ENCODE measurements at places on chromosomes 3 and 15.

GRCh38 chr3:120368172-120368571 is 19.0 kb upstream of the LRRC58 start:
- no peak for DNase-seq

DNA sequence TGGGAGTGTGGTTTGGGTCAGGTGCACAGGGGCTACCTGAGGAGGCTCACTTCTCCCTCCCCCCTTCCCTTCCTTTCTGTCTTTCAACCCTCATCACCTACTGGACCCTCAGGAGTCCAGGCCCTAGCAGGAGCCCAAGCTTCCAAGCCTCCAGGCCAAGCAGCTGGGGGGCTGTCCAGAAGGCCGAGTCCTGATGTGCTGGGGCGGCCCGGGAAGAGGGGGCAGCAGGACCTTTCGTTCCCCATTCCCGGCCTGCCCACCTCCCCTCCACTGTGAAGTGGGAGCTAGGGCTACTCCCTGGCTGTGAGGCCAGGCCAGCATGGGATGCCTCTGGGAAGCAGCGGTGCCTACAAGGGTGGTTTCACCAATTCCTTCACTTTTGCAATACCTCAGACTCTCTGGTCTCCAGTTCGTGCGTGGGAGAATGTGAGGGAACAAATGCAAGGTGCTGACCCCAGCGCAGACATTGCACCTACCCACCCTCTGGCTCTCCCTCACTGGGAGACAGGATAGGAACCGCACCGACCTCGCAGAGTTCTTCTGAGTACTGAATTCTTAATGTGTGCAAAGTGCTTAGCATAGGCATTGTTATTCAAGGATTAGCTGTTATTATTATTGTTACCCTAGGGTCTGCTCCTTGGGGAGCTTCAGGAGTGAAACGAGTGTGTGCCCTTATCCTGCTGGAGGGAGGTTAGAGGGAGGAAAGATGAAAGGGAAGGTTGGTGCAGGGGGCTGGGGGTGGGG is 2.5 kb downstream of the EPHB3 start:
- DNase-seq, result no peak

GRCh38 chr3:21292971-21293370 is 458.0 kb downstream of the ZNF385D start:
- DNase-seq, result no peak

- no peak for DNase-seq
Measured at GRCh38 chr3:150877303-150877702, 27.9 kb downstream of the MINDY4B start.

DNA sequence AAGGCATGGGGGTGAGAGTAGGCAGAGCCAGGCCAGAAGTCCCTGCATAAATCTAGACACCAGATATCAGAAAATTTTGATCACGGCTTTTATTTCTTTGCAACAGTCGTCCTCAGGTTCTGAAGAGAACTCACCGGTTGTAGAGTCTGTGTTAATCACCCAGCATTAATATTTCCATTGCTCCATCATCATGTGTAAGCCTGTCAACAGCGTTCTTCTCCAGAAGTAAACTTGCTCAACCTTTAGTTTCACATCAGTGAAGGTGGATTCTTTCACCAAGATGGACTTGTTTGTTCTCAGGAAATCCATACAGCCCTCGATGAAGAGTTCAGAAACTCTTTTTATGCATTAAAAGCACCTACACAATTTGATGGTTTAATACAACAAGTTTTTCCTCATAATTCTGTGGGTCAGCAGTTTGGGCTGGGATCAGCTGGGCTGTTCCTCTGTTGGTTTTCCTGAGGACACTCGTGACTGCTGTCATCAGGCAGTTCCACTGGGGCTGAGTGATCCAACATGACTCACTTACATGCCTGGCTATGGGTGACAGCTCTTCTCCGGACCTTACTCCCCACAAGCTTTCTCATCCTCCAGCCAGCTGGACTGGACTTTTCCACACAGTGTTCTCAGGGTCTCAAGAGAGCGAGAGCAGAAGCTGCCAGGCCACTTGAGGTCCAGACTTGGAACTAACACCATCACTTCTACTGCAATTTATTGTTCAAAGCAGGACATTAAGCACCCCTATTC is 303.4 kb downstream of the ZNF621 start:
- DNase-seq, result no peak

- DNase-seq, result no peak
Measured at GRCh38 chr3:170780955-170781354, 89.0 kb downstream of the RPL22L1 start.

DNA sequence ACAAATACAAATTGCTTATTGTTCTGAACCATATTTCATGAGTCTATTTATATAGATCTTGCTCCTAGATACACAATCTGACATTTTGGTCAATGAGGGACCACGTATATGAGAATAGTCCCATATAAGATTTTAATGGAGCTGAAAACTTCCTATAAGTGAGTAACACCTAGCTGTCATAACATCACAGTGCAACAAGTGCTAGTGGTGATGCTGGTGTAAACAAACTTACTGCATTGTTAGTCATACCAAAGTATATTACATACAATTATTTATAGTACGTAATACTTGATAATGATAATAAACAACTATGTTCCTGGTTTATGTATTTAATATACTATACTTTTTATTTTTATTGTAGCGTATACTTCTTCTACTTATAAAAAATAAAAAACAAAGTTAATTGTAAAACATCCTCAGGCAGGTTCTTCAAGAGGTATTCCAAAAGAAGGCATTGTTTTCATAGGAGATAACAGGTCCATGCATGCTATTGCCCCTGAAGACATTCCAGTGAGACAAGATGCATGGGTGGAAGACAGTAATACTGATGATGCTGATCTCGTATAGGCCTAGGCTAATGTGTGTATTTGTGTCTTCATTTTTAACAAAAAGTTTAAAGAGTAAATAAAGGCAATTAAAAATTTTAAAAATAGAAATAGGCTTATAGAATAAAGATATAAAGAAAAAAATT is 46.8 kb upstream of the NAALADL2 start:
- no peak for DNase-seq
